OCI-M1 (cell line): ENCODE measurements at places on chromosomes 16 and 17.
A peak's percentile ranks its signal among the peaks of the same experiment; 100 is the strongest.

DNA sequence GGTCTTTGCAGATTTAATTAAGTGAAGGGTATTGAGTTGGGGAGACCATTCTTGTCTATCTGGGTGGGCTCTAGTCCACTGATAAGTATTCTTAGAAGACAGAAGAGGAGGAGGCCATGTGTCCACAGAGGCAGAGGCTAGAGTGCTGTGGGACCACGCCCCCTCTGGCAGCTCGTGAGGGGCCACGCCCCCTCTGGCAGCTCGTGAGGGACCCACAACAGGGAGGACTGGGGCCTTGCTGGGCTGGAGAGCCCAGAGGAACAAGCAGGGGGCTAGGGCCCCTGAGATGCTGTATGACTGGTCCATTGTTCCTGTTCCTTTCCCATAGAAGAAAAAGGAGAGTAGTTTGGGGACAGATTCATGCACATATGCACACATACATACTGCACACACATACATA, 106.8 kb downstream of the METRNL start:
- peak; percentile 14 for DNase-seq

DNA sequence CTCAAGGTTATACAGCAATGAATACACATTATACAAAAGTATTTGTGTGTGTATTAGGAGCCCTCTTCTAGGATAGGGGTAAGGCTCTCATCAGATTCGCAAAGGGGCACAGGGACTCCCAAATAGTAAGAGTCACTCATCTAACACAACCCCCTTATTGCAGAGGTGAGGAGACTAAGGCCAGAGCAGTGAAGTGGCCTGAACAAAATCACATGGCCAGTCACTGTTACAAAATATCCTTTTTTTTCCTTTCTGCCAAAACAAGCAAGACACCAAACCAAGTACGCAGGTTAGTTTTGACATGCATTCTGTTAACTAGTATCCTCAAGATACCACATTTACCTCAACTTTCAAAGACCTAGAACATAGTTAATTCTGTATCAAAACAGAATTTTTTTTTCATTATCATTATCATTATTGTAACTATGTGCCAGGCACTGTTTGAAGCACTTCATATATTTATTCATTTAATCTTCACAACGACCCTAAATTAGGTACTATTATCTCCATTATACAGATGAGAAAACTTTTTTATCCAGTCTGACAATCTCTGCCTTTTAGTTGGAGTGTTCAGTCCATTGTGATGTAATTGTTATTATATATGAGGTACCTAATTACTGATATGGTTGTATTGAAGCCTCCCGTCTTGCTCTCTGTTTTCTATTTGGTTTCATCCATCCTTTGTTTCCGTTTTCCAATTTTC, 25.7 kb downstream of the MMD start:
- no peak for DNase-seq

- no peak for DNase-seq
Measured at GRCh38 chr17:21301593-21302550, 17.4 kb downstream of the MAP2K3 start.

- DNase-seq, result no peak
Measured at GRCh38 chr16:82741073-82741615, 114.4 kb downstream of the CDH13 start.

GRCh38 chr16:13480801-13481200, 439.2 kb upstream of the ERCC4 start:
- no peak for DNase-seq

- no peak for DNase-seq
Measured at GRCh38 chr17:44354582-44355561, 8.8 kb downstream of the FAM171A2 start.

- no peak for DNase-seq
Measured at GRCh38 chr17:72967977-72968585, 124.4 kb downstream of the SLC39A11 start.

- DNase-seq, result no peak
Measured at GRCh38 chr17:20202141-20202621, 193.0 kb downstream of the SPECC1 start.

GRCh38 chr16:89695875-89696669, 5.4 kb downstream of the SPATA2L start:
- DNase-seq, result no peak

DNA sequence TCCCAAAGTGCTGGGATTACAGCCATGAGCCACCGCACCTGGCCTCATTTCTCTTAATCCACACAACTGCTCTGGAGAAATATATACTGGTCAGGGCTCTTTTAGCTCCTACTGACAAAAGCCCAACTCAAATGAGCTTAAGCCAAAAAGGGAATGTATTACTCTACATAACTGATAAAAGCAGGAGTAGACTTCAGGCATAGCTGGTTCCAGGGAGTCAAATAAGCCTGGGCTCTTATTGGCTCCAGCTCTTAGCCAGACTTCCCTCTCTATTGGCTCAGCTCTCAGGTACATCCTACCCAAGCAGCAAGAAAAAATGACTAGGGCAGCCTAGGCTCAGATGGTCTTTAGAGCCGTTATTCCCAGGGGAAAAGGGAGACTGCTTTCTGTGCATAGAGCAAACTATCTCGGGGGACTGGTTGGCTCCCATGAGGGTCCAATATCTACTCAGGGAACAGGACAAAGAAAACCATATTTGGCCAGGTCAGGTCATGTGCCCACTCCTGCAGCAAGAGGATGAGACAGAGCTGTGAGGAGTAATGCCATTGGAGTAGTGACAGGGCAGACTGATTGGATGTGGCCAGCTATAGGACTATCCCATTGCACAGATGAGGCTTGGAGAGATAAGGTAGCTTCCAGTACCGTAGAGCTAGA, 21.2 kb downstream of the TBX2 start:
- no peak for DNase-seq

DNA sequence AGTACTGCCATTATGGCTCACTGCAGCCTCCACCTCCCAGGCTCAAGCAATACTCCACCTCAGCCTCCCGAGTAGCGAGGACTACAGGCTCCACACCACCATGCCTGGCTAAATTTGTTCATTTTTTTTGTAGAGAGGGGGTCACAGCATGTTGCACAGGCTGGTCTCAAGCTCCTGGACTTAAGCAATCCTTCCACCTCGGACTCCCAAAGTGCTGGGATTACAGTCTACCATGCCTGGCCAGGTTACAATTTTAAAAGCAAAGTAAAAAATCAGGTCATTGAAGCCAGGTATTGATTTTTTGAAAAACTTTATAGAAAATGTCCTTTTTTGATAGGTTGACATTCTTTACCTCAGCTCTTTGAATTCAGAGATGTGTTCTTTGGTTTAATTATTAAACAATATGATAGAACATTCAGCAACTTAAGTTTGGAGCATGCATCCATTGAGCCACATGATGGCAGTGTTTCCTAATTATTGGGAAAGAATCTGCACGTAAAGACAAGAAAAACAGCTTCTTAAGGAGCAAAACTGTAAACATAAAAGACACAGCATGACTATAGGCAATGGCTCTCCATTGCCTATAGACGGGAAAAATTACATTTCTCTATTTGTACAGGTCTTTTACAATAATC, 1.7 kb upstream of the SLC16A11 start:
- peak; percentile 88 for DNase-seq

GRCh38 chr17:1260086-1260769, 10.0 kb upstream of the BHLHA9 start:
- DNase-seq, result no peak

DNA sequence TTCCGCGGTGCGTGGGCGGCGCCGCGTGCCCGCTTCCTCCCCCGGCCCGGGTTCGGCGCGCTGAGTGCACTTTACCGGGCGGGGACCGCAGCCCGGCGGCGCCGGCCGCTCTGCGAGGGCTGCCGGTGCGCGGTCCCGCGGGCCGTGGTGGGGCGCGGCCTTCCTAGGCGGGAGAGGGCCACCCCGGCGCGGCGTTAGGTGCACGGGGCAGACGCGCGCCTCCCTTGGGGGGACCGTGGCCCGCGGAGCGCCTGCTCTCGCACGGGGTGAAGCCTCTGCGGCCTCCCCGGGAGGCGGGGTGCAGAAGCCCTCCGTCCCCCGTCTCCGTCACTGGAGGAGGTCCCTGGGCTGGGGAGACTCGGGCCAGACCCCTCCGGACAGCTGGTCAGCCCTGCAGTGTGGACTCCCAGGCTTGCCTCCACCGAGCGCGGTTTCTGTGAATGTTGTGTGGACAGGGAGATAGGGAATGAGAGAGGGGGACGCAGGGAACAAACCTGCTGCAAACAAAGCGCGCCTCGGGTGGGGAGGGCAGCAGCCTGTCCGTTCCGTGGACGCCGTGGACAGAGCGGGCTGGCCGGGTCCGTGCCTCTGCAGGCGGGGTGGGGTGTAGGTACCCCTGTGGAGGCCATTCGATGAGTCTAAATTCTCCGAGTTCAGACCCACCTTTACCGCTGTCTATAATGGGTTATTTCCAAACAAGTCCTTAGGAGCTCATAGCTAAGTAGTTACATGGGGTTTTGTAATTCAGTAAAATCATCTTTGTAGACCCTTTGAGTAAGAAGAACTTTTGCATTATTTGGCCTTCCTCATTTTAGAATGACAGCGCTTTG, 721 bp downstream of the TBCD start:
- DNase-seq, result peak; percentile 39

DNA sequence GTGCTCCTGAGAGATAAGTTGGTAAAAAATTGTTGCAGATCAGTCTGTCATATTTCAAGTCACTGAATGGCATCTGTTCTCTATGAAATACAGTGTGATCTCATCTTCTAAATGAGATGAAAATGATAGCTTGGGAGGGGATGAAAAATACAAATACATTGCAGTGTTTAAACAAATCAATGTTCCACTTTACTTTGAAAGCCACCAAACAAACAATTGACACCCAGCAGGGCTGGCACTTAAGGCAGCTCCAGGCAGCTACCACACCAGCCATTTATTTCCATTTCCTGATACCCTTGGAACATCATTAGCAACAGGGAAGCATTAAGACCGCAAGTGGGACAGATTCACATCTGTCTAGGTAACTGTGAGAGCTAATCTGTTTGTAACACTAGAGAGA, 827.6 kb upstream of the KIF2B start:
- DNase-seq, result no peak

DNA sequence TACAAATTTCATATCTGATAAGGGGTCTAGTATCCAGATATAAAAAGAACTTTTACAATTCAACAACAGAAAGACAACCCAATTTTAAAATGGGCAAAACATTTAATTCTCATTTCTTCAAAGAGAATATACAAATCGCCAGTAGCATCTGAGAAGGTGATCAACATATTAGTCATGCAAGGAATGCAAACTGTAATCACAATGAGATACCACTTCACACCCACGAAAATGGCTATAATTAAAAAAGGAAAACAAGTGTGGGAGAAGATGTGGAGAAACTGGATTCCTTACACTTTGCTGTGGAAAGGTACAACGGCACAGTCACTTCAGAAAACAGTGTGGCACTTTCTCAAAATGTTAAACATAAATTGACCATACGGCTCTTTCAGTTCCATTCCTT, 168.2 kb downstream of the VPS53 start:
- no peak for DNase-seq

GRCh38 chr16:50311891-50312501, 45.6 kb downstream of the ADCY7 start:
- DNase-seq, result no peak

- DNase-seq, result no peak
Measured at GRCh38 chr17:6502871-6503509, 53.4 kb downstream of the PITPNM3 start.

DNA sequence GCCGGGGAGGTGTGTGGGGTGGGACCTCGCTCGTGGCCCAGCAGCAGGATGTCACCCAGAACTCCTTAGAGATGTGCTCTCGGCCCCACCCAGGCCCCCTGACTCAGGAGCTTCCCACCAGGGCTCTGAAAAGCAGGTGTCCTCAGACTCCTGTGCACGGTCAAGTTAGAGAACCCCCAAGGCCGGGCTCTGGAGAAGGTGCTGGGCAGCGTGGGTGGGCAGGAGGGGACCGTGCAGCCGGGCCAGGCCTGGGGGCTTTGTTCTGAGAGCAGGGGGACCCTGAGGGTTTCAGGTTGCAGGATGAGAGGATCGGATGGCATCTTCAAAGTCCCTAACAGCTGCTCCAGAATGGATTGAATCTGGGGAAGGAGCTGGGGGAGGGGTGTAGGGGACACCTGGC, 164.4 kb upstream of the CIBAR2 start:
- DNase-seq, result no peak

DNA sequence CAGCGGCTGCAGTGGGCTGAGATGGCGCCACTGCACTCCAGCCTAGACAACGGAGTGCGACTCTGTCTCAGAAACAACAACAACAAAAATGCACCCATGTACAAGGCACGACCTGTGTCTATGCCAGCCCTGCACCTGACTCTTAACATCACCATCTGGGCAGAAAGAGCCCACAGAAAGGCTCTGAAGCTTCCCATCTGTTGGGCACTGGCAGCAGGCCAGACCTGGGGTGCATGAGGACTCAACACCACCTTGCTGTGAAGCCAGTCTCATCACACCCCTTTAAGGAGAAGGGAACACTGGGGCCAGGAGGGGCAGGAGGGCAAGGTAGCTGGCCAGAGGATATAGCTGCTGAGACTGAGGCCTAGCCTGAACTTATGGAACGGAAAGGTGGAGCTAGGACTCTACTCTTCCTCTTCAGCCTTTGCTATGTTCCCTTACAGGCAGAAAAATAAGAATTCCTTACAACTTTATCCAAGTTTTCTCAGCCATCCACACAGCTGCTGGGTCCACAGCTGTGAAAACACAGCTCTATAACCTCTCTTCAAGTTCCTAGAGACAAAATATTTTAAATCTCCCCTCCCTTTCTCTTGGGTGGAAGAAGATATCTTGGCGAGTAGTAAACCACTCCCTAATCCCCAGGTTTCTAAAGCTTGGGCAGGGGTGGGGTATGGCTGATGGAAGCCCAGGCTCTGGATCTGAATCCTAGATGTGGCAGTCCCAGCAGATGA, 2.8 kb downstream of the ELOB start:
- no peak for DNase-seq

DNA sequence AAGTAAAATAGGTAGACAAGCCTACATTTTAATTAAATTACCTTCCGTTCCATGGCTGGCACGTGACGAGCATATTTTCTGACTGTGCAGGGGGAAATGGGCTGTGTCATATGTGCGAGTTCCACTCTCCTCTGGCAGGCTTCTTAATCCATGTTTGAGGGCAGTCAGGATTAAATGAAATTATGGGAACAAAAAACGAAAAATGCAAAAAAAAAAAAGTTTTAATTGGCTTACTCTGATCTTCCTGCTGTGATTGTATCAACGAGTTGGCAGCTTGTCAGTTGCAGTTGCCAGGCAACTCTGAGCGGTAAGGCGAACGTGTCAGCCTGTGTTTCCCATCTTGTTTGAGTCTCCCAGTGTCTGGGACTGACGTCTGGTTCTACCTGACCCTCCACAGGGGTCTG, 302.9 kb upstream of the XYLT1 start:
- no peak for DNase-seq

DNA sequence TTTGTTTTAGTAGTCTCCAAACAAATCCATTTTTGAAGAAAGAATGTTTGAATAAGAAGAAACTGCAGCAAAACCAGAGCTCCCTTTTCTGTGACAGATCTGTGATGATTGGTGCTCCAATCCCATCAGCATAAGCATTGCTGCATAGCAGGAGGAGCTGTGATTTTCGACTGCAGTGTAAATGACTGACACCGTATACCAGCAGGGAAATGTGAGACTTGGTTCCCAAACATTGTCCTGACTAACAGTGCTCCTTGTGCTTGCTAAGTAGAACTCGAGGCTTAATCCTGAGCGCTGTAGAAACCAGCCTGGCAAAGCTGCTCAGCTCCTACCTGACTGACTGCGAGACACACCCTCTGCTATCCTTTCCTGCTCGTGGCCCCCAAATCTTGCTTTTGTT, 57.2 kb downstream of the NUP93 start:
- no peak for DNase-seq

- DNase-seq, result no peak
Measured at GRCh38 chr17:5131146-5131715, 15.4 kb downstream of the USP6 start.
